ENCODE measurements at places on chromosomes 6 and 20. TPM values are rescaled to one million over a fixed set of nuclear protein-coding genes. Genes with fewer than 3 reads are reported as not detected.

DNA sequence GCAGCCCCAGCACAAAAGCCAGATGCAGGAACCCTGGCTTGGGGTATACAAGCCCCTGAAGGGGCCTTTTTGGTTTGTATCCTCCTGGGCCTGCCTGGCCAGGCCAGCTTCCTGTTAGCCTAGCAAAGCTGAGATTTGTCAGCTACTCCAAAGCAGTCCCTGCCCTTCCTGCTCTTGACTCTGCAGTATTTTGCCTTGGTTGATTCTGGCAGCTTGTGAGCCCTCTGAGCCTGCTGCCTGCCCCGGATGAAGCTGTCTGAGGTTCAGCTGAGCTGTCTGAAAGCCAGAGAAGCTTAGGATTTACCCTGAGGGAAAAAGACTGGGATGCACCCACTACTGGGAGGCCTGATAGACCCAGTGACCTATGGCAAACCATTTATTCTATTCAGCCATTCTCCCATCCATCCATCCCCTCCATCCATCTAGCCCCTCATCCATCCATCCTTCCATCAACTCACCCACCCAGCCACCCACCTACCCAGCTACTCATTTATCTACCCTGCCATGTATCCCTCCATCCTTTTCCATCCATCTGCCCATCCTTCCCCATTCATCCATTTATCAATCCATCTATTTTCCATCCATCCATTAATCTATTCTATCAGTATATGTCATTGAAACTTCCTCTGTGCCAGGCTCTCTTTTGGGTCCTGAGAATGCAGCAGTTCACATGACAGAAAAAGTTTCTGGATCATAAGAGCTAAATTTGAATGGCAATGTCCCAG lies 307.5 kb downstream of the DHX35 start:
- no peaks in the 10 kb centered on the region for H3K27me3 ChIP-seq
- H3K36me3 ChIP-seq: no peaks in the 10 kb centered on the region

DNA sequence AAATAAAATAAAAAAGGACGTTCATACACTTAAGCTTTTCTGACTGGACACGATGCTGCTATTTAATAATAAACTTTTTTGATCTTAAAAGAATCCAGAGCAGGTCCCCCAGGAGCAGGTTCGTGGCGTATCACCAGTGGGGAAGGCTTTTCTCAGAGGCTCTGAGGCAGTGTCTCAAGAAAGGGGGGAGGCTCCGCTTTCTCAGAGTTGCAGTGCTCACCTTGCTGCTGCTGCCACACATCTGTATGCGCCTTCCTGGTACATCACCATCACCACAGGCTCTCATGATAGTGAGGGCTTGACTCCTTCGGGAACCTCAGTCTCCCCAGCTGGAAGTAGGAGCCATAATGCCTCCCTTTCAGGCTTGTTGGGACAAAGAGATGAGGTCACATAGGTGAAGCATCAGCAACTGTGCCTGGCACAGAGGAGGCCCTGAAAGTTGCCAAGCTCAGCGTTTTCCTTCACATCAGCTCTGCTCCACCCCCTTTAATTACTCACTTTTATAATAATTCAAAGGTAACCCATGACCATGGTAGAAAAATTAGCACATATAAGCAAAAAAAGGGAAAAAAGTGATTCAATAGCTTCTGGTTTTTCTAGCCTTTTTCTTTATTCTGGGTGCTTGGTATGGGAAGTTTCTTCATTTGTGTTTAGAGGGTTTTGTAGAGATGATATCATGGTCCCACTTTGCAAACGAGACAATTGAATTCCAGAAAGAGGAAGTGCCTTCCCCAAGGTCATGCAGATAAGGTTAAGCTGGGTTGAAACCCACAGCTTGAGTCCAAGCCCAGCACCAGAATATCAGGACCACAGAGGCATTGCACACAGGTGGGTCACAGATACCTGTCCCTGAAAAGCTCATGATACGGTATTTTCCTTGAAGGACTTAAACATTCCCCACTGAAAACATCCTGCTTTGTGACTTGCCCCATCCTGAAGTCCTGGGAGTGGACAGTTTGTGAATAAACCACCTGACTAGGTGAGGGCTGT lies 24.5 kb downstream of the SRSF3 start:
- no peaks in the 10 kb centered on the region for H3K27me3 ChIP-seq
- no peak for DNase-seq
- H3K36me3 ChIP-seq: no peaks in the 10 kb centered on the region
- peaks cover 3% of the 10 kb centered on the region for H3K4me1 ChIP-seq

DNA sequence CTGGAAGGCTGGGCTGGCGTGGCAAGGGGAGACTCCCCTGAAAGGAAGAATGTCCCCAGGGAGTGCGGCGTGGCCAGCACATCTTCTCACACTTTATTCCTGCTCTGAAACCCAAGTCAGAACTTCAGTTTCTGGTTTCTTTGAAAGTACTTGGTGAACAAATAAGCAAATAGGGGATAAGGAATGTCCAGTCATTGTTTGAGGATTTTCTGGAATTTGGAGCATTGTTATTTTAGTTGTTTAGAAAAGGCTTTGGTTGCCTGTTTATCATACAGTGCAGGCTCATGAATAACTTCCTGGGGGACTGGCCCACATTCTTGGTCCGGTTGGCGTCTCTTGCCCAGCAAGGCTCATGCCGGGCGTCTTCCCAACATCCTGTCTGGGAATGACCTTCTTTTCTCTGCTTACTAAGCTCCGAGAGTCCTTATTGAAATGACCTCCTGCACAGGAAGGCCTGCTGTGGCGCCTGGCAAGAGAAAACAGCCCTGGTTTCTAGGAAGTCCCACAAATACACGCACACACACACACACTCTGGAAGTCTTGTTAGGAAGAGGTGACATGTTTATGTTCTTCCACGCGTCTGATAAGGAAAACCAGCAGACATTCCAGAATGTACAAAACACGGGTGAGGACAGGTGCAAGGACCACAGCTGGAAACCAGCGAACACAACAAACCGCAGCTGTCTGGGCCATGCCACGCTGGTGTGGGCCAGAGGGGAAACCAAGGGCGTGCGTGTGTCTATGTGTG lies 71.9 kb downstream of the TMEM170B start:
- H3K4me3 ChIP-seq: no peak overlapping the region
- peaks cover 36% of the 10 kb centered on the region for H3K4me1 ChIP-seq
- H3K27ac ChIP-seq: peak overlapping the region; percentile 80
- peak; percentile 98 for DNase-seq

OOEP gene
- total RNA-seq: not detected

Data from fibroblast of lung (primary cell).